CD8-positive, alpha-beta memory T cell (primary cell): ENCODE measurements at places on chromosomes 2 and 18. TPM values are rescaled to one million over a fixed set of nuclear protein-coding genes. Genes with fewer than 3 reads are reported as not detected.

RNF152 gene
- total RNA-seq, result 0.38 TPM

DNA sequence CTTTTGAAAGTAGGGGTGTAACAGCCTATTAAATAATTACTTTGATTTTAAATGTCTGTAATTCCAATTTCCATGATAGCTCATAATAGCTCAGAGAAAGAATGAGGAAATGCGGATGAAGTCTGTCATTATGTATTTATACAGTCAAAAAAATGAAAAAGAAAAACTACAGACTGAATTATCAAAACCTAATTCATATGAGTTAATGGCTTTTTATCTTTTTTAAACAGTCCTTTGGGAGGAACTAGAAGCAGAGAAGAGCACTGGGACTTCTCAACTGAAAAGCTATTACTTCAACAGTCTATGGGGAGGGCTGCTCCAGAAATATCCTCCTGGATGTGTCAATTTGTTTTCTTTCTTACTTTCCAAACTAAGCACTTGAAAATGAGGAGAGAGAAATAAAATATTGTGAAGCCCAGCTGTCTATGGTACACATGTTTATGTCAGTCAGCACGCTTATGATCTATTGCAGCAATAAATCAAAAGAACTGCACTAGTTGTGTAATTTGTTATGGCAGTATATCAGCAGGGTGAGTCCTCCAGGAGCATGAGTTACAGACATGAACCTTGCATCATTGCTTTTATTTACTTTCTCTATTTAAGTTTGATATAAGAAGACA, 1550.2 kb downstream of the LRP1B start:
- no peak for DNase-seq

- no peak for DNase-seq
These were observed 89.2 kb downstream of the ZBTB7C start for GRCh38 chr18:48319801-48320638.

DNA sequence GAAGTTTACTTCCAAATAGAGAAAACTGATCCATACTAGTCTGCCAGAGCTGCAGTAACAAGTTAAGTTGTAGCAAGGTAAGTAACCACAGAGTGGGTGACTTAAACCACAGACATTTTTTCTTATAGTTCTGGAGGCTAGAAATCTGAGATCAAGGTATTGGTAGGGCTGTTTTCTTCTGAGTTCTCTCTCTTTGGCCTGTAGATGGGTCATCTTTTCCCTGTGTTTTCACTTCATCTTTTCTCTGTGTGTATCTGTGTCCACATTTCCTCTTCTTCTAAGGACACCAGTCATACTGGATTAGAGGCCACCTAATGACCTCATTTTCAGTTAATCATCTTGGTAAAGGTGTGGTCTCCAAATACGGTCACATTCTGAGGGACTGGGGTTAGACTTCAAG, 142.9 kb upstream of the MEX3C start:
- no peak for DNase-seq

DNA sequence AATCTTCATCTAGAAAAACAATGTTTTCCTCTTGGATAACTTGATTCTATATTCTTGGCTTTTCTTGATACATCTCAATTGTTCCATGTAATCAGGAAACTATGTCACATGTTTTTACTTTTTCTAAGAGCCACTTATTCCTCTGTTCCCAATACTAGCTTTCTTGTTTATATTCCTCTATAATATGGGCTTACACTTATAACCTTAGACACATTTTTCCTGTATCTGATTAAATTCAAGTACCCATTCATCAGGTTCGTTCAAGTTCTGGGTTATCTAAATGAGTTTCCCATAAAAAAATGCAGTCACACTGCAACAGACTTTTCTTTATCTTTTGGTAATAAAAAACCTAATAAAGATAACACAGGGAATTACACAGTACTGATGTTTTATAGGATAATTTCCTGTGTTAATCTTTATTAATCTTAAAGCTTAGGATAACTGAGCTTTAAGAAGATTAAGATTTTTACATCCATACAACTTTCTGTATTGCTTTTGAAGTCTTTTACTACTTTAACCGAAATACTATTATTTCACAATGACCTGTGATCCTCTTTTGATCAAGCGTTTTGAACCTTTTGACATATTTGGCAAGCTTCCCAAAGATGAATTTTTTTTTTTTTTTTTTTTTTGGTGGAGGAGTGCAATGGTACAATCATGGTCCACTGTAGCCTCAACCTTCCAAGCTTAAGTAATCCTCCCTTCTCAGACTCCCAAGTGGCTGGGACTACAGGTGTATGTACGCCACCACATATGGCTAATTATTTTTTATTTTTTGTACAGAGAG, 44.3 kb upstream of the C2orf66 start:
- DNase-seq, result no peak

DNA sequence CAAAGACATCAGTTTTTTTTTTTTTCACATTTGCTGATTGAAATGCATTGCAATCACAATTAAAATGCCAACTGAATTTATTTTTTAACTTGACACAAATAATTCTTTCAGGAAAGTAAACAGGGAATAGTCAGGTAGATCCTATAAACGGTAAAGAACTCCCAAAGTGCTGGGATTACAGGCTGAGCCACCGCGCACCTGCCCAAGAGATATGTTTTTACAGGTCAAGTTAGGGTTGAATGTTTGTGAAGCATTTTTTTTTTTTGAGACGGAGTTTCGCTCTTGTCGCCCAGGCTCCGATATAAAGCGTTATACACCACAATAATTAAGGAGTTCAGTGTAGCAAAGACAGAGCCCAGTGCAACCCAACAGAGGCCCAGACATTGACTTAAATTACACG, 15.1 kb downstream of the ITM2C start:
- DNase-seq, result no peak

GRCh38 chr2:6906165-6906741, 11.0 kb upstream of the RNF144A start:
- DNase-seq, result no peak

DNA sequence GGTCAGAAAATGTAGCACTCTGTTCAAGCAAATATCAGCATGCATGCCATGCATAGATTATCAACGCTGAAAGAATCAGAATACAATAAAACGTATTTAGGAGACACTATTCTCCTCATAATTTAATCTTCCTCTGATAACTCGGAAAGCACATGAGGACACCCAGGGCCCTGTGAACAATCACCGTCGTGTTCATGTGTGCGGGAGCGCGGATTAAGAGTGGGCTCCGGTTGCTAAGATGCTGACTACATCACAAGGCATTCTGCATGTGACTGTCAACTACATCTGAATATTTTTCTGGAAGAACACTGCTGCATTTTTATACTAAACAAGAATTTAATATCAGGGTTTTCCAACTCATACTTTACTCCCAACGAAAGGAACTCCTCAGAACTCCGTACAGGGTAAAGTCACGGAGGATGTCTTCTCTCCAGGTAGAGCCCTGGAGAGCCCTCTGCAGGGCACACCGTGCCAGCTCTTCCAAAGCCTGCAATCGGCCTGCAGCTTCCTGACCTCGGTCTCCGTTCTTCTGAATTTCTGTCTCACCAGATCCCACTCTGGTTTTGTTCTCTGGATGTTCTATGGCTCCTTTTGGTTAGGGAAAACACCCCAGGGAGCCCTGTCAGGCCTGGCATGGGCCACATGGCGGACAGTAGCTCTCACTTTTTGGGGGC, 59.6 kb downstream of the ZNF516 start:
- no peak for DNase-seq

GRCh38 chr2:48574353-48575287, 43.0 kb upstream of the GTF2A1L start:
- DNase-seq, result no peak

GRCh38 chr2:168149150-168149974, 98.0 kb downstream of the STK39 start:
- DNase-seq, result no peak

DNA sequence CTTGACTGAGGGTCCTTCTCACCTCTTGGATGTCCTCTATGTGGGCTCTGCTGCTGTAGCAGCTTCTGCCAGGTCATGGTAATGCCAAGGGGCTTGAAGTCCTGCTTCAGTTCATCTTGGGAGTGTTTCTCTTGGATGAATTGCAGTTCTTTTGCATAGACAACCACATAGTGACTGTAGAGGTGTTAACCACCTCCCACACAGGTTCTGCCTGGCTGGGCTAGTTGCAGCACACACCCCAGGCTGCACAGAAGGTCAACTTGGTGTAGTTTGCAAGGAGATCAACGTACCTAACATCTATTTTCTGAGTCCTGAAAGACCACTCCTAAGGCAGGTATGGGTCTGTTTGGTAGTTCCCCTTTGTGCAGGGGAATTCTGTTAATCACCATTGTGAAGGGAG, 108.1 kb downstream of the ADCYAP1 start:
- no peak for DNase-seq
